Inflammatory macrophage treated with lipopolysaccharide for 4 hours (primary cell): ENCODE measurements at places on chromosomes 1 and 21.
A peak's percentile ranks its signal among the peaks of the same experiment; 100 is the strongest.

DNA sequence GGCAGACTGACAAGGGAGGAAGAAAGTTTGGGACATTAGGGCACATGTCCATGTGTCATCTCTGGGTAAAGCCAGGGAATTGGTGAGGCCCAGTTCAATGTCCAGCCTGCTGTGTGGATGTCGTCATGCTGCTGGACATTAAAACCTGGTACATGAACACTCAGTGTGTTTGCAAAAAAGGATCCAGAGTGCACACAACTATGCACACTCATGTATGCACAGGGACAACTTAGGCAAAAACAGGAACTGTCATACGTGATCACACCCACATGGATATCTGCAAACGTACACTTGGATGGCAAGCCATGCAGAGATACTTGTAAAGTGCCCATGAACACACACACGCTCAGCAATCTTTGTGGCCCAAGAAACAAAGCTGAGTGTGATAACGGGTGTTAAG lies 47.9 kb upstream of the NEK2 start:
- DNase-seq, result peak; percentile 21

GRCh38 chr1:7595336-7595735 lies 175.8 kb upstream of the VAMP3 start:
- no peak for DNase-seq

GRCh38 chr1:63480057-63480456 lies 43.0 kb downstream of the ITGB3BP start:
- no peak for DNase-seq

- no peak for DNase-seq
Measured at GRCh38 chr1:214824763-214825162, 221.8 kb downstream of the CENPF start.

GRCh38 chr1:10915594-10915993 lies 96.9 kb upstream of the TARDBP start:
- no peak for DNase-seq

DNA sequence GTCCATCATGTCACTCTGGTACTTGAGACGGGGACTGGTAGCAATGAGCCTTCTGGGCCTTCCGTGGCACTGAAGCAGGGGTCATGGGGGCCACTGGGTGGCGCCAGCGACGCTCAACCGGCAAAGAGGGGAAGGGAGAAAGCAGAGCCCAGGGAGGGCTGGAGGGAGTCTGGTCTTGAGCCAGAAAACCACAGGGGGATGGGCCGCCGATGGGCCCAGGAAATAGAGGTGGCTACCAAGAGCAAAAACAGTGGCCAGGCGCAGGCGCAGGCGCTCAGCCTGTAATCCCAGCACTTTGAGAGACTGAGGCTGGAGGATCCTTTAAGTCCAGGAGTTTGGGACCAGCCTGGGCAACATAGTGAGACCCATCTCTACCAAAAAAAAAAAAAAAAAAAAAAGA lies 21.8 kb downstream of the EXOC8 start:
- peak; percentile 47 for DNase-seq

- DNase-seq, result no peak
Measured at GRCh38 chr1:244077473-244078220, 26.6 kb downstream of the ZBTB18 start.

DNA sequence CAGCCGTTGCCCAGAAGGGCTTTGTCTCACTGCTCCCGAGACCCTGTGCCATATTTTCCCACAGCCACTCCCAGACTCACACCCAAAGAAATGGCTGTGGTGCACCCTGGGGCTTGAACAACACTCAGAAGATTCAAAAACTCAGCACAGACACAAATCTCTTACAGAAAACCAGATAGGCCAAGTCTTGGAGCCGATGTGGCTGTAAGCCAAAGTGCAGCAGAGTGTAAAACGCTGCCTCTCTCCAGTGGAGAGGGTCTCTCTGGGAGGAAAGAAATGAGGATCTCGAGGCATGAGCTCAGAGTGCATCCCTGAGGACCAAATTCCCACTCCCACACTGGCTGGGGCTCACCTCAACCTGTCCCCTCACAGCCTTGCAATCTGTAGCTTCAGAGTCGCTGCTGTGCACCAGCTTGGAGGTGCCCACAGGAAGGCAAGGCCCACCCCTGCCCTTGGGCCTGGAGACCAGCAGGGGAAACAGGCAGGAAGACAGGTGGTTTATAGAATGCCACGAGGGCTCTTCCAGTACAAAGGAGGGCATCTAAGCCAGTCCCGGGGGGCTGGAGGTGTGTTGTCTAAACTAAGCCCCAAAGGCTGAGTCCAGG lies 171.3 kb upstream of the AJAP1 start:
- DNase-seq, result no peak
